ENCODE measurements at places on chromosomes 4 and X. TPM values are rescaled to one million over a fixed set of nuclear protein-coding genes. Genes with fewer than 3 reads are reported as not detected.

DNA sequence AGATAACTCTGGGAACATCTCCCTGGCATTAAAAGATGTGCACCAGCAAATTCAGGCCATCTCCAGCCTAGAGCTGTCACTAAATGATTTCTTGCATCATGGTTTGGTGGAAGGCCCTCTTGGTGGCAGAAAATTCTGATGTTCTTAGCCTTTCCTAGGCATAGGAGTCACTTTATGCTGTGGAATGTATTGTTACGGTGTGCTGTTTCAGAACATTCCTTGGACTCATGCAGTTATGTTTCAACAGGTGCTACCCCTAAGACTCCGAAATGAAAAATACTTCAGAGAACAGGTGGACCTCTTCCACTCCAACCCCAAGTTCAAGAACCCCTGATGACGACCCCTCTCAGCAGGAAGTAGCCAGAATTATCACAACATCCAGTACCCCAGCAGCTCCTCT lies 20.3 kb upstream of the PAPSS1 start:
- no peak for DNase-seq
- H3K4me1 ChIP-seq: no peaks in the 10 kb centered on the region
- H3K27ac ChIP-seq: no peak overlapping the region
- H3K27me3 ChIP-seq: no peaks in the 10 kb centered on the region

- peaks cover 9% of the 10 kb centered on the region for H3K36me3 ChIP-seq
- H3K4me3 ChIP-seq: no peak overlapping the region
- no peak for DNase-seq
- H3K4me1 ChIP-seq: no peaks in the 10 kb centered on the region
These were observed 26.2 kb upstream of the FHDC1 start for GRCh38 chr4:152909901-152910300.

DNA sequence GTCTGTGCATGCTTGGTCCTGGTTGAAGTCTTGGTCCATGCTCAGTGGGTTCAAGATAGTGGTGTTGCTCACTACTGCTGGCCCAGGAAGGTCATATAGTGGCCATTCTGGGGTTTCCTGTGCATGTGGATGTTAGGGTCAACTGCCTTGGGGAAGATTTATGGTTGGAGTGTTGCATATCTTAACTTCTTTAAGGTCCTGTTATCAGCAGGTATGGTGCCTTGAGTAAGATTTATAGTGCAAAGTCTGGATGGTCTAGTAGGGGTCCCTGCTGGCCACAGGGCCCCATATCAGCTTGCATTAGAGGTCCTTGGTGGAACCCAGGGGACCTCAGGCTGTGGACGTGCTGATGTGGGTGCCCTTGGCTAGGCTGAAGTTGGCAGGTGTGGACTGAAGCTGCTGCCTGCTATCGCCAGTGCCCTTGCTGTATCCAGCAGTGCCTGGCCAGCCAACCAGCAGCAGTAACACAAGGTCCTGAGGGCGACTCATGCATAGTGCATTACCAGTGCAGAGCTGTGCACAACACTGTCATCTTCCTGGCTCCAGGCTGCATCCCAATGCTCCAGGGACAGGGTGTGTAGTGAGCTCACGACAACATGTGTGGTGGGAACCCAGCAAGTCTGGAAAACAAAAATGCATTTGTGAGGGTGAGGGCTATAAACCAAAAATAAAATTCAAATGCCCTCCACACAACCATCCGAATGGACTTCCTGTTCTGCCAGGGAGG lies 61.0 kb downstream of the BEX3 start:
- H3K27me3 ChIP-seq: no peaks in the 10 kb centered on the region
- no peak for DNase-seq
- no peaks in the 10 kb centered on the region for H3K36me3 ChIP-seq
- H3K4me3 ChIP-seq: no peak overlapping the region
- H3K27ac ChIP-seq: no peak overlapping the region

DNA sequence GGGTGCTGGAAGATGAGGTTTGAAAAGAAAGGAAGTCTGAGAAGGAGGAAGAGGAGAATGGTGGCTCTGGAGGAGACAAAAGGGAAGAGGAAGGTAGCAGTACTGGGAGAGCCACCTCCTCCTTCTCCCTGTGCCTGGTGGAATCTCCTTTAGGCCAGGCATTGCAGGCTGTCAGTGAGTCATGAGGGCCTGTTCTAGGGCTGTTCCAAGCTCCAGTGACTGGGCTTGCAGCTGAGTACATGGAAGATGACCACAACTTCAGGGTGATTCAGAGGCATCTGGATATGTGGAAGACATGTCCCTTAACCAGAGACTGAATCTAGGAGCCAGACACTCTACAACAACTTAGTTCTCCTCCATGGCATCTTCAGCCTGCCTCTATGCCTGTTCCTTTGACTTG lies 107.8 kb downstream of the EFNB1 start:
- no peak overlapping the region for H3K4me3 ChIP-seq
- no peak overlapping the region for H3K27ac ChIP-seq
- no peak for DNase-seq
- no peaks in the 10 kb centered on the region for H3K4me1 ChIP-seq
- no peaks in the 10 kb centered on the region for H3K36me3 ChIP-seq

SHISA3 gene
- 0.76 TPM for total RNA-seq

PRIMPOL gene
- 24.9 TPM for total RNA-seq

CENPVL2 gene
- not detected for total RNA-seq

Data from activated CD8-positive, alpha-beta T cell treated with anti-CD3 and anti-CD28 coated beads, Interleukin-2, amount 10 ng/mL, durations not matched to agents 7 days and 5 days (primary cell).